ENCODE measurements at places on chromosomes 5 and 9. TPM values are rescaled to one million over a fixed set of nuclear protein-coding genes. Genes with fewer than 3 reads are reported as not detected.

The DOK3 gene
- 3.1 TPM for total RNA-seq

The NIM1K gene
- total RNA-seq = under 0.01 TPM

The FBP2 gene
- total RNA-seq = not detected

The PCDHB4 gene
- total RNA-seq = 0.24 TPM

DNA sequence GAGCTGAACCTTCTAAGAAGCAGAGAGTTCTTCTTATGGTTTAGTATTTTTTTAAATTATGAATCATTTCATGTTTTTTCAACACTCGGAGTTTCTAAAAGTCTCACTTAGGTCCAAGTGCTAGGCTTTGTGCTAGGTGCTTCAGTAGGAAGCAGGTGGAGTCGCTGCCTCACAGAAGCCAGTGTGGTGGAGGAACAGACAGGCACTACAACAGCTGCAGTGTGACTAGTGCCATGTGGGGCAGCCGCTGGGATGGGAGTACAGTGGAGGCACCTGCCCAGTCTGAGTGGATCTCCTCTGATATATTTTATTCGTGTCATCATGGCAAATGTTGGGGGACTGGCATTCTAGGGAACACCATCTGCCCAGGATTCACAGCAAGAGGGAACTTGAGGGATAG, 15.3 kb downstream of the PCDHGC5 start:
- no peak for DNase-seq

The IFNE gene
- total RNA-seq = 12.0 TPM

DNA sequence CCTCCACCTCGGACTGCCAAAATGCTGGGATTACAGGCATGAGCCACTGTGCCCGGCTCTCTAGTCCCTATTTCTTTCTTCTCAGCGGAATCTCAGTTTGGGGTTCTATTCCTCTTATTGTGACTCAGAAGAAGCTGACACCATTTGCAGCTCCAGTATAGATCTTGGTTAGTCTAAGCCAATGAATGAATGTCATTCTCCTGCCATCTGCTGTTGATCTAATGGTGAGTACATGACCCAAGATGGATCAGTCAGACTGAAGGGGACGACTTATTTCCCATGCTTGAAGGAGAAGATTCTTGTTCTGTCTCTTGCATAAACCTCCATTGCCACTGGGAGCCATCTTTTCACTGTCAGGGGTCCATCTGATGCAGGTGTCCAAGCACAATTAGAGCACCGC, 76.0 kb upstream of the KLF9 start:
- no peak for DNase-seq

The SPINK4 gene
- not detected for total RNA-seq

GRCh38 chr9:137077010-137077747, at the start of gene UAP1L1:
TSS of gene UAP1L1 (plus strand) at chr9:137077517. CDS start at chr9:137077533, 16 bp downstream.
- DNase-seq = no peak

- no peak for DNase-seq
Observed at GRCh38 chr9:123518338-123518737, 162.3 kb downstream of the CRB2 start.

DNA sequence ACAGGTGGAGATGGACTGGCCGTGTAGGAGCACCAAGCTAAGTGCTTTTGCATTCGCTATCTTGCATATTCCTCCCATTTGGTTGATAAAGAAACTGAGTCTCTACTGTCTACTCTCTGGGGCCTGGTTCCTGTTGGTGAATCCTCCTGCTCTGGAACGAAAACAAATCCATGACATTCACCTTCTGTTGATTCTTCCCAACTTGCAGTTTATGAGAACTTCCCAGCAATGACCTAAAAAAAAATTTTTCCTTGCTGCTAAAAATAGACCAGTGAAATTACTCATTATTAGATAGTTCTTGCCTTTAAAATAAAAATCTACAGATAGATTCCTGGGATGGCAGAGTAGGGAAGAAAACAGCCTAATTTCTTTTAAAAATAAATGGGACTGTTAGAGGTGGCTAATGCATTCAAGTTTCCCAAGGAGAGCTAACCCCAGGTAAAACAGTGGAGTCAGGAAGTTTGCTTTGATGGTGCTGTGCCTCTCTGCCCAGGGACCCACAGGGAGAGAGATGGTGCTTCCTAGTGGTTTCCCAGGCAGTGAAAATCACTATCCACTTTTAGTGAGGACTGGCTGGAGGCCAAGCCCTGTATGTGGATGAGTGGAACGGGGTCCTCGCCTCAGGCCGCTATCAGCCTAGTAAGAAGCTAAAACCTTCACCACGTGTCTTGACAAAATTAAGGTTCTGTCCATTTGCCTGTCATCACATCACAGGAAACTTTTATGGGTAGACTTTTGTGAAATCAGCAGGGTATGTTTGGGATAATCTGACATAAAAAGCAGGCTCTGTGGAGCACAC, 68.4 kb upstream of the NR3C1 start:
- DNase-seq = no peak

The ENTPD2 gene
- total RNA-seq = 23.7 TPM

- no peak for DNase-seq
Observed at GRCh38 chr9:116700882-116701865, 14.1 kb downstream of the TRIM32 start.

DNA sequence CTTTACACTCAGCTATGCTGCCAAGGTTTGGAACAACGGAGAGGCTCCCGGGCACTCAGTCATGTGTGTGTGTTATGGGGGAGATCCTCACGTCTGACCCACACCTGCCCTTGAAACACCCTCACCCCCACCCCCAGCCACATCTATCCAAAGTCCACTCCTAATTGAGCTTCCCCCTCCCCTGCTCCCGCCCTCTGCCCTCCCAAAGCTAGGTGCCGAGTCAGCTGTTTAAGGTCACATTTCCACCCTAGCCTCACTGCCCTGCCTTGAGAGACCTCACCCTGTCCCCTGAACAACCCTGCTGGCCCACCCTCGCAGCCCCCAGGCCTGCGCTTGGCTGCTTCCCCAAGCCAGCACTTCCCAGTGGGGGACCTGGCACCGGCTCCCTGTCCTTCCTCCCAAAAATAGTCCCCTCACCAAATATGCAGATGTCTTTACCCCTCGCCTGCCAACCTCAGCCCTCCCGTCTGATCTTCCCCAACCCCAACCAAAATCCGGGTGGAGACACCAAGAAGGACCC, 36.0 kb downstream of the GLDC start:
- no peak for DNase-seq

The GAPT gene
- total RNA-seq = not detected

DNA sequence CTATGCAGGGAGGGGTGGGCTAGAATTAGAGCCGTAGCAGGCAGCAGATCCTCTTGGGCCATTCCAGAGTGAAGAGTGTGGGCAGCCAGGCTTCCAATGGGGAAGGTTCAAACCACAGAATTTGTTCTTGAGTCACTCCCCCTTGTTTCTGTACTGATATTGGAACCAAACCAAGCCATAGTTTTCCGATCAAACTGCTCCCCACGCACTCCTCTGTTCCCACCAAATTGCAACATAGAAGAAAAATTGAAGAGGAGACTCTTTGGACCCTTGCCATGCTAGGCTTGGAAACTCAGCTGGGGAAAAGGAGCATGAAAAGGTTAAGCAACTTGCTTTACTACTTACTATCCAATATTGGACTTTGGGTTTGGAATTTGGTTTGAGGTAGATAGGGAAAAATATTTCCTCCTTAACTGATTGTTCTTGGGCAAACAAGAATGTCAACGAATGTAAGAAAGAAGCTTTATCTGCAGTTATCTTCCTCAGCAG, 165.8 kb upstream of the NR3C1 start:
- no peak for DNase-seq

GRCh38 chr9:36173861-36174260, 4.7 kb downstream of the CCIN start:
- no peak for DNase-seq

The SPDL1 gene
- 15.5 TPM for total RNA-seq

- peak; percentile 38 for DNase-seq
Observed at GRCh38 chr5:149356391-149356790, 1.5 kb upstream of the PCYOX1L start.

The KCNN2 gene
- not detected for total RNA-seq

The UCK1 gene
- 22.0 TPM for total RNA-seq

DNA sequence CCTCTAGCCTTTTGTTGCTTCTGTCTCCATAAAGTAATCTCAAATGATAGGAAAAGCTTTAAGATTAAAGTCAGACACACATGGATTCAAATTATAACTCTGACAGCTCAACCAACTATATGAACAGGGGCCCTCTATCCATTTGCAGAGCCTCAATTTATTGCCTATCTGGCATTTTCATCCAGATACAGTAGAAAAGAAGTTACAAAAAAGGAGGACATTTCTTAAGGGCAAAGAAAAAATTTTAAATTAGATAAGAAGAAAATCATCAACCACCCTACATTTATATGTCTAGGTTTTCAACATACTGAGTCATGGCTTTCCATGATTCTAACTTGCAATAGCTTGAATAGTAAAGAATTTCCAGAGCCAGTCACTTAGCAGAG, 567.2 kb downstream of the CAAP1 start:
- DNase-seq = no peak

- DNase-seq = no peak
Observed at GRCh38 chr5:107997338-107997980, 326.7 kb upstream of the EFNA5 start.

The TNFSF8 gene
- total RNA-seq = not detected

The IFNK gene
- total RNA-seq = not detected

The COL27A1 gene
- total RNA-seq = 36.0 TPM

GRCh38 chr5:134794819-134795218, 36.2 kb downstream of the DDX46 start:
- no peak for DNase-seq

GRCh38 chr5:121325930-121326329, 525.8 kb upstream of the FTMT start:
- DNase-seq = no peak

- no peak for DNase-seq
Observed at GRCh38 chr5:137831526-137831925, 36.1 kb upstream of the MYOT start.

The CDC23 gene
- 31.2 TPM for total RNA-seq

The FSD1L gene
- total RNA-seq = 10.8 TPM

- DNase-seq = no peak
Observed at GRCh38 chr5:31635446-31635845, 3.5 kb upstream of the PDZD2 start.

All from mammary epithelial cell (primary cell).